Suppressor macrophage treated with lipopolysaccharide for 1 hour (primary cell): ENCODE measurements at places on chromosomes 12 and 14.
A peak's percentile ranks its signal among the peaks of the same experiment; 100 is the strongest.

DNA sequence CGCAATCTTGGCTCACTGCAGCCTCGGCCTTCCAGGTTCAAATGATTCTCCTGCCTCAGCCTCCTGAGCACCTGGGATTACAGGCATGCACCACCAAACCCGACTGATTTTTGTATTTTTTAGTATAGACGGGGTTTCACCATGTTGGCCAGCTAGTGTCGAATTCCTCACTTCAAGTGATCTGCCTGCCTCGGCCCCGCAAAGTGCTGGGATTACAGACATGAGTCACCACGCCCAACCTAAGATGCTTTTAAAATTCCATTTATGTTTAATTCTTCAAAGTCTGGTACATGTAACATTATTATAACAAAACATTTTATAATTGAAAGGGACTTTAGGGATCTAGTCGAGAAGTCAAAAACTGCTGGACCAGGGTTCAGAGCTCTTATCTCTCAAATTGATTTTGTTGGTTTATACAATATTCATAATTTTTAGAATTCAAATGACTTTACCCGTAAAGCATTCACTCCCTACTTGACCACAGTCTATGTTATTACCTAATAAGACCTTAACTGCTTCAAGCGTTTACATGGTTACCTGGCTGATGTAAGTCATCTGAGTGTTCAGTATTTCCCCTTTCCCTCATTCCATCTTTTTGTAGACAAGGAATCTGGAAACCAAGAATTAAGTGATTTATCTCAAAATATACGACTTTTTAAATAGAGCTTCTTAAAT, 28.2 kb downstream of the RAP1B start:
- no peak for DNase-seq

- DNase-seq: no peak
Measured at GRCh38 chr14:99100497-99101270, 171.3 kb downstream of the BCL11B start.

DNA sequence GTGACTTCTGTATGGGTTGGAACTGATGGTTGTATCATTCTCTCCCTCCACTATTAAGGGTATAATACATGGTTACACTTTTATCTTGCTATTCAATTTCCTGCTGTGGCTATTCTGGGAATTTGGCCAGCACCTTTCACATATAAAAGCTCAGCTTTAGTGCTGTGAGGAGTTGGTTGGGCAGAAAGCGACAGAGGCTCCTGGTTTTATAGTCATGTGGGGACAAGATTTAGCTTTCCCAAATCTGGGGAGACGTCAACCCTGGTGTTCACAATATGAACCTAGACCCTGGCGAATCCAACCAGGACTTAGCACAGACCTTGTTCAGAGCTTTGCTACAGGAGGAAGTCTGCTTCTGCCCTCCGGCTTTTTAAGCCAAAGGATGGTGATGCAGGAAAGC, 36.5 kb downstream of the FOS start:
- peak; percentile 8 for DNase-seq

GRCh38 chr12:43277651-43278540, 274.1 kb downstream of the ADAMTS20 start:
- peak; percentile 7 for DNase-seq

DNA sequence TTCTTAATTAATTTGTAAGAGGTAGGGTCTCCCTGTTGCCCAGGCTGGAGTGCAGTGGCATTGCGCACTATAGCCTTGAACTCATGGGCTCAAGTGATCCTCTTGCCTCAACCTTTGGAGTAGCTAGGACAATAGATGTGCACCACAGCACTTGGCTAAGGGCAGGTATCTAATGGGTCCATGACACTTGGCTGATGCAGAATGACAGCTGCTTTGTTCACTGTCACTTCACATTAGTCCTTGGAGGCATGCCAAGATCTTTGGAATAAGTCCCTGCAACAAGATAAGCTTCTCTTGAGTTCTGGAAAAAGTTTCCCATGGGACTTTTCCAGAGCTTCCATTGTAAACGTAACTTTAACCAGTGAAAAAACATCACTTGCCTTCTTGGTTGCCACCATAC, 23.4 kb downstream of the COQ6 start:
- no peak for DNase-seq

DNA sequence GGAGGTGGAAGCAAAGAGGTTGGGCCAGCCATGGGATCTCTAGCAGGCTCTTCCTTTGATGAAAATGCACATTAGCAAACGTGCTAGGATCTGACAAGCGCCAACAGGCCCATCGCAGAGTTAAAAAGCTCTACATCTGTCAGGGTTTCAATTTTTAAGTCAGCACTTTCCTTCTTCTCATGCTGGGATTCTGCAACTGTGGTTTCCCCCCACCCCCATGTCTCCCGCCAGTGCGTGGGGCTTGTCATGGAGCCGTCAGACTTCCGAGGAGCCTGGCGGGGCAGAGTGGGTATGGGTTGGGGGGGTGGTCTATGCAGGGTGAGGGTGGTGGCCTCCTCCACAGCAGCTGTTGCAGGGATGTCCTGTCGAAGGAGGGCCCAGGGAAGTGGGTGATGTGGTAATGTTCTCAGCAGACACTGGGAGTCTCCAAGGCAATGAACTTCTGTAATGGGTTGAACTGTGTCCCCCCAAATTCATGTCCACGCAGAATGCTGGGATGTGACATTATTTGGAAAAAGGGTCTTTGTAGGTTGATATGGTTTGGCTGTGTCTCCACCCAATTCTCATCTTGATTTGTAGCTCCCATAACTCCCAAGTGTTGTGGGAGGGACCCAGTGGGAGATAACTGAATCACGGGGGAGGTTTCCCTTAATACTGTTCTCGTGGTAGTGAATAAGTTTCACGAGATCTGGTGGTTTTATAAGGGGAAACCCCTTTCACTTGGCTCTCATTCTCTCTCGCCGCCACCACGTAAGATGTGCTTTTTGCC, 115.2 kb upstream of the MAP1LC3B2 start:
- peak; percentile 96 for DNase-seq

GRCh38 chr12:111788178-111788654, 21.5 kb downstream of the ALDH2 start:
- peak; percentile 68 for DNase-seq

GRCh38 chr12:6614513-6615172, 7.5 kb upstream of the CHD4 start:
- no peak for DNase-seq

- DNase-seq: no peak
Measured at GRCh38 chr12:98332642-98333041, 182.7 kb upstream of the TMPO start.

DNA sequence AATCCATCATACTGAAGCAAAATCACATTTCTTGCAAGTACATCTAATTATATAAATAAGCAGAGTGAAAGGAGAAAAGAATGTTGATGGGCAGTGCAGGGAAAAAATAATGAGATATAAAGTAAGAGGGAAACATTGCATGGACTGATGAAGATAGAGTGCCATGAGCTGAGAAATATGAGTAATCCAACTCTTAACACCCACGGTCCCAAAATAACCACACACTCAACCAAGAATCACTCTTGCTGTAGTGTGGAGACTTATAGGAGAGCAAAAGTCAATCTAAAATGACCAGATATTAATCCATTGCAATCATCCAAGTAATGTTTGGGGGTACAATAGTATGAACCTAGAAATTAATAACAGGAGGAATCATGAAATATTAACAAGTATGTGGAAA, 40.2 kb downstream of the MYF5 start:
- DNase-seq: peak; percentile 3

DNA sequence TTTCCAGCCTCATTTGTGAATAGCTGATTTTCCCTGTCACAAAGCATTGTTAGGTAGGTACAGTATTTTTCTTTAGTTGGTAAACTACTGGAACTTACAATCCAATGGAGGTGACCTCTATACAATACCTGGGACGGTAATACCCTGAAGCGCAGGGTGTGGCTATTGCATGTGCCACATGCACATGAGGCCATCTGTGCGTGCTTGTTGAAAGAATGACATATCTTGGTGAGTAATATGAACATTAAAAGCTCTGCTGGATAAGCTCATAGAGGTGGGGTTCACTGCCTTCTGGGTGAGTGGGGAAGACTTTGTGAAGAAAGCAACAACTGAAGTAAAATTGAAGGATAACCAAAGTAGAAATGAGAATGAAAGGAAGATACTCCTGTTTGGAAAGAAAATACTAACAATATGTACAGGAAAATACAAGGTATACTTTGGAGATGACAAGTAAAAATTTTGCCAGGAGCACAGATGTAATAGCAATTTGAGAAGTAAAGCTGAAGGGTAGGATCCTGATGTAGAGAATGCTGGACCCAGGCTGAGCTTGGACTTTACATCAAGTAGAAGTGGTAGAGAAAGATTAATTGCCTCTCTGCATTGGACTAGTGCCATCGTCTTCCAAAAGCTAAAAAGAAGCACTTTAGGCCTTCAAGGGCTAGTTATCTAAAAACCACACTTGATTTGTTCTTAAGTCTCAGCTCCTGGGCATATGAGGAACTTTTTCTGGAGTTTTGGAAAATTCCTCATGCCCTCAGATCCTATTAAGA, 97.1 kb downstream of the SLC38A6 start:
- no peak for DNase-seq

DNA sequence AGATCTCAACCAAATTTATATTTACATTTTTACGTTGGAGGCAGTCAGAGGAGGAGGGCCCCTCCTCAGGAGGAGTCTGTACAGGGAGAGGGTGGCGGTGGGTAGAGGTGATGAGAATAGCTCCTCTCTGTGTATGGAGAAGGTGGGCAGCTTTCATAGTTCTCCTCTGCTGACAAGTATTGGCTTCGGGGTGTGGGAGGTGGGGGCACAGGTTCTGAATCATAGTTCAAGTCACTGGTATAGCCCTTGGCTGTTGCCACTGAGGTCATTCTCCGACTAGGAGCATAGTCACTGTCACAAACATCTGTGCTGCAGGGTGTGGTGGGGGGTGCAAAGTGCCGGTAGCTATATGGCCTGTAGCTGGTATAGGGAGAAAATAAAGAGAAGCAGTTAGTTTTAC, 50.3 kb downstream of the BCL2L14 start:
- DNase-seq: peak; percentile 34

DNA sequence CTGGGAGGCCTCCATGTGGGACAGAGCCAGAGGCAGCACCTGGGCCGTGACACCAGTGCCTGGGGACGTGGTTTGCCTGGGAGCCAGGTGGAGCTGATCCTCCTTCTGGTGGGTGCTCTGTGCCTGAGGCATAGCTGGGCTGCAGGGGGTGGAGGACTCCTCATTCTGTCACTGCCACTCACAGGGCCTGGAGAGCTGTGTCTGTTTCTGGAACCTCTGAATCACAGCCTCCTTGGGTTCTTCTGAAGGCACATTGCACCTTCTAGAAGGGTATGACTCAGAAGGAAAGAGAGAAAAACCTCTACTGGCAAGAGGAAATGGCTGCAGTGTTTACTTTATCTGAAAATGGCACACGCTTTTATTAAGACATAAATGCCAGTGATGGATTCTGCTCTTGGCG, 659.8 kb downstream of the VRK1 start:
- no peak for DNase-seq

DNA sequence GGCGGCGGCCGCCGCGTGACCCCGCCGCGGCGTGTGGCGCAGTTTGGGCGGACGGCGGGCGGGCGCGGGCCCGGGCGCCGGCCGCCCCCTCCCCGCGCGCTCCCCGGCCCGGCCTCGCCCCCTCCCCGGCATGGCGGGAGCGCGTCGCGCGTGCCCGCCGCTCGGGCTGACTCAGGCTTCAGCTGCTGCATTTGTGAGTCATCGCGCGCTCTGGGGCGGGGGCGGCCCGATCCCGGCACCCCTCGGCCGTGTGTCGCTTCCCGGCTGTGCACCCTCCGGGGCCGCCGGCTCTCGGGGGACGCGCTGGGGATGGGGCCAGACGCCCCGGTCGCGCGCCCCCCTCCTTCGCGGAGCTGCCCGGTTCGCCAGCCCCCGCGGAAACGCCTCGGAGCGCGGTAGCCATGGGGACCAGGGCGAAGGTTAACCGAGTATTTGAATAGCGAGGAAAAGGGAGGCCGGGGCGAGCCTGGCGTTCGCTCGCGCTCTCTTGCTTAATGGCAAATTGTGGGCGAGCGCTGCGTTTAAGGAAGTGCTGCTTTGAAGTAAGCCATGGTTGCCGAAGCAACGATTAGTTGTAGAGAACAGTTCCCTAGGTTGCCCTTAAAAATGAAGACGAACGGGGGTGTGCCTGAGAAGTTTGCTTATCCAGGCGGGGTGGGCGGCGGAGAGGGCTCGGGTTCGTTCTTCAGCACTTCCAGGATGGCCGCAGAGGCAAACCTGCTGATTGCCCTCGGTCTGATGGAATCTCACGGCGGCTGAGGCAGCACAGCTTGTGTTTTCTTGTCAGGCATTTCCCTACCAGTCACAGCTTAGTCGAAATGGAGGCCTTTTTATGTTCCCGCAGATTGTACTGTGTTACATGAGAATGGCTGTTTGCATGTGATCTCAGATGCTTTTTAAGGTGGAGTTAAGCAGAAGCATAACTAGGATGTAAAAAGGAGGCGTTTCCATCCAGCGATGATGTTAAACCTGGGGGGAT, 896 bp downstream of the EIF5 start:
- DNase-seq: peak; percentile 96

DNA sequence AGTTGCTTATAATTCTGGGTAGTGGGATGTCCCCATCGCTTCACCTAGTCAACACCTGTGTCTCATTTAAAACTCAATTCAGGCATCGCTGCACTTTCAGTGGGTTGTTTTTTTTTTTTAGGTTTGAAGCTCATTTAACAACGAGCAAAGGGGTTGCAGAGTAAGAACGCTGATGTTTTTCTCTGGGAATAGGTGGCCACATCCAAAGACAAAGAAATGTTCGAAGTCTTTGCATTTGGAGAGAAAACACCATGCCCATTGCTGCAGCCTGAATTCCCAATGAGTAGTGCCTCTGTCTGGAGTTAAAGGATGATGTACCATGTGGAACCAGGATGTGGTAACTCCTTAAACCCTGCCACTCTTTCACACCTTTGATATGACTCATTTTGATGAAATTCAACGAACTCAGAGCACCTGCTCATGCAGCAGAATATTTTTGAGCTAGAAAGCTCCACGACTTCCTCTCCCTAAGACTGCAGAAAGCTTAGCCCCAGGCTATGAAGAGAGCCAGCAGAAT, 35.1 kb upstream of the BATF start:
- no peak for DNase-seq

DNA sequence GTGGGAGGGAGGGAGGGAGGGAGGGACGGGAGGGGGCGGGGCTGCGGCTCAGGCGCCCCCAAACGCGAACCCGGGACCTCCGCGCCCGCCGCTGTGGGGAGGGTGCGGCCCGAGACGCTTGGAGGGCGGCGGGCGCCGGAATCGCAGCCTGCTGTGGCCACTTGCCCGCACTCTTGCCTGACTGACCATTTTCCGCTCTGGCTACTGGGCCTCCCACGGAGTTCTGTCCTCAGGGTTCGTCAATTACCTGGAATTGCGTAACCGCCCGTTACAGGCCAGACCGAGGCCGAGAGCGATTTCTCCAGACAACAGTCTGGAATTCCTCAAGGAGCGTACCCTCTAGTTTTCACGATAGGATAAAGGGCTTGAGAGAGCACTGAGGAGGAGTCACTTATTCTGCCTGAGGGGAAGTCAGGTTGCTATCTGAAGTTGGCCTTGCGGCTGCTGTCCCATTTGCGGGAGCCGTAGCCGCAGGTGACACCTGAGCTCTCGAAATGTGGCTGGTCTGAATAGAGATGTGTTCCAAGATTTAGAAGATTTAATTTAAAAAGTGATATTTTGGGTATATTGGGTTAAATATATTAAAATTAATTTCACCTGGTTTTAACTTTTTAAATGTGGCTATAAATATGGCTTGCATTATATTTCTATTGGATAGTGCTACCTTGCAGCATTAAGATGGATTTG, 446 bp upstream of the ZNF641 start:
- DNase-seq: no peak
